IMR-90 (cell line): ENCODE measurements at places on chromosomes 7 and 10. TPM values are rescaled to one million over a fixed set of nuclear protein-coding genes. Genes with fewer than 3 reads are reported as not detected.
A peak's percentile ranks its signal among the peaks of the same experiment; 100 is the strongest.

The CCDC172 gene
- not detected in 2 replicates for total RNA-seq

The POLR3A gene
- total RNA-seq, result 21.4 and 24.4 TPM in 2 replicates

The OR9A2 gene
- total RNA-seq, result not detected in 2 replicates

GRCh38 chr10:63759335-63759734 is 238.1 kb downstream of the REEP3 start:
- no peak for DNase-seq

- peak; percentile 97 for DNase-seq
These were observed 103.8 kb downstream of the CNNM2 start for GRCh38 chr10:103021900-103022293.

- no peak for DNase-seq
These were observed 80.2 kb downstream of the POLL start for GRCh38 chr10:101507828-101508227.

DNA sequence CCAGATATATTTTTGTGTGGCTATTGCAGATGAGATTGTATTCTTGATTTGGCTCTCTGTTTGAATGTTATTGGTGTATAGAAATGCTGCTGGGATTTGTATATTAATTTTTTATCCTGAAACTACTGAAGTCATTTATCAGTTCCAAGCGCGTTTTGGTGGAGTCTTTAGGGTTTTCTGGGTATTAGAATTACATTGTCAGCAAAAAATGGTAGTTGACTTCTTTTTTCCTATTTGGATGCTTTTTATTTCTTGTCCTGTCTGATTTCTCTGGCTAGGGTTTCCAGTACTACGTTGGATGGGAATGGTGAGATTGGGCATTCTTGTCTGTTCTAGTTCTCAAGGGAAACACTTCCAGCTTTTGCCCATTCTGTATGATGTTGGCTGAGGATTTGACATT is 415.5 kb upstream of the CHRM2 start:
- no peak for DNase-seq
